ENCODE measurements at places on chromosomes 12 and 14.
A peak's percentile ranks its signal among the peaks of the same experiment; 100 is the strongest.

GRCh38 chr12:23555180-23555824 lies 394.2 kb downstream of the SOX5 start:
- DNase-seq: no peak

- DNase-seq: peak; percentile 2
Observed at GRCh38 chr12:19273482-19274330, 144.2 kb downstream of the PLEKHA5 start.

DNA sequence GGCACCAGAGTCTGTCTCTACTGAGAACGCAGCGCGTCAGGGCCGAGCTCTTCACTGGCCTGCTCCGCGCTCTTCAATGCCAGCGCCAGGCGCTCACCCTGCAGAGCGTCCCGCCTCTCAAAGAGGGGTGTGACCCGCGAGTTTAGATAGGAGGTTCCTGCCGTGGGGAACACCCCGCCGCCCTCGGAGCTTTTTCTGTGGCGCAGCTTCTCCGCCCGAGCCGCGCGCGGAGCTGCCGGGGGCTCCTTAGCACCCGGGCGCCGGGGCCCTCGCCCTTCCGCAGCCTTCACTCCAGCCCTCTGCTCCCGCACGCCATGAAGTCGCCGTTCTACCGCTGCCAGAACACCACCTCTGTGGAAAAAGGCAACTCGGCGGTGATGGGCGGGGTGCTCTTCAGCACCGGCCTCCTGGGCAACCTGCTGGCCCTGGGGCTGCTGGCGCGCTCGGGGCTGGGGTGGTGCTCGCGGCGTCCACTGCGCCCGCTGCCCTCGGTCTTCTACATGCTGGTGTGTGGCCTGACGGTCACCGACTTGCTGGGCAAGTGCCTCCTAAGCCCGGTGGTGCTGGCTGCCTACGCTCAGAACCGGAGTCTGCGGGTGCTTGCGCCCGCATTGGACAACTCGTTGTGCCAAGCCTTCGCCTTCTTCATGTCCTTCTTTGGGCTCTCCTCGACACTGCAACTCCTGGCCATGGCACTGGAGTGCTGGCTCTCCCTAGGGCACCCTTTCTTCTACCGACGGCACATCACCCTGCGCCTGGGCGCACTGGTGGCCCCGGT lies at the start of gene PTGDR:
Gene PTGDR (plus strand): TSS at position 198 of the 778 bp plus-strand sequence. CDS start 117 bp downstream, at position 315.
- DNase-seq: no peak

DNA sequence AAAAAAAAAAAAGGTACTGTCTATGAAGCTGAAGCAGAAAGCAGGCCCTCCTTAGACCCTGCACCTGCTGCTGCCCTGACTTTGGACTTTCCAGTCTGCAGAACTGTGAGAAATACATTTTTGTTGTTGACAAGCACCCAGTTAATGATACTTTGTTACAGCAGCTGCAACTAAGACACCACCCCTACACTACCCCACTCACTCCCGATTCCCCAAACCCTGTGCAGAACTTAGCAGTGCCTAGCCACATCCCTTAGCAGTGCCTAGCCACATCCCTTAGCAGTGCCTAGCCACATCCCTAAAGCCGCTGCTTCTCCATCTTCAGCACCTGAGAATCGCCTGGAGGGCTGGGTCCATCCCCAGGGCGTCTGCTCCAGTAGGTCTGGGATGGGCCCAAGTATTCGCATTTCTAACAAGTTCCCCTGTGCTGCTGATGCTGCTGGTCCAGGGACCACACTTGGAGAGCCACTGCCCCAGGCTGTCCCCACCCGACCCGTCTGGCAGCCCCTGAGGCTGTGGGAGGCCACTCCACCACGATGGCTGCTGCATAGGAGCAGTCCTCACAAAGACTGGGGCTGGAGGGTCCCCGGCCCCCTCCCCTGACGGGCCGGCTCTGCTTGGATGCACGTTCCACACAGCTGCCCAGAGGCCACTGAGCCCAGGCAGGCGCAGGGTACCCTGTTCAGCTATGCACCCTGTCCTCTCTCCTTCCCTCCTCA lies 10.8 kb upstream of the PPP1R13B start:
- no peak for DNase-seq

DNA sequence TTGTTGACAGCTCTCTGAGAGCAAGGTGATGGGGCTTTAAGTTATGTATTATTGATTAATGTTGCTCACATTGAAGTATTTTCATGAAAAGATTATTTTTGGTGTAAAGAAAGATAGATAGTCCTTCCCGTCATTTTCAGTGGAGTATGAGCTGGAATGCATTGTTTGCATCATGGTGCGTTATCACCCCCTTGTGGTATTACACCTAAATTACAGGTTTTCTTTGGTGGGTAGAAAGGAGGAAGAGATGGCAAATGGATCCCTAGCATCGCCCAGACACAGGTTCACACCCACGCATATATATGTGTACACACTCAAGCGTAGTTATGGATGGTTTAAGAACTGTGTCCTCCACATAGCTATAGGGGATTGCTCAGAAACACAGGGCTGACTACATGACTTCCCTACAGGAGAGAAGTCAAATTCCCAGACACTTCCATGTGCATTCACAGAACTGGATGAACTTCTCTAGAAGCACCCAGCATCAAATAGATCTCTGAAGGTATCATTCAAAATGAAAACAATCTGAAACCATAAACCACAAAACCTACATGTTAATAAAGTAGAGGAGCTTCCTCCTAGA lies 14.4 kb upstream of the SERPINA10 start:
- DNase-seq: no peak

DNA sequence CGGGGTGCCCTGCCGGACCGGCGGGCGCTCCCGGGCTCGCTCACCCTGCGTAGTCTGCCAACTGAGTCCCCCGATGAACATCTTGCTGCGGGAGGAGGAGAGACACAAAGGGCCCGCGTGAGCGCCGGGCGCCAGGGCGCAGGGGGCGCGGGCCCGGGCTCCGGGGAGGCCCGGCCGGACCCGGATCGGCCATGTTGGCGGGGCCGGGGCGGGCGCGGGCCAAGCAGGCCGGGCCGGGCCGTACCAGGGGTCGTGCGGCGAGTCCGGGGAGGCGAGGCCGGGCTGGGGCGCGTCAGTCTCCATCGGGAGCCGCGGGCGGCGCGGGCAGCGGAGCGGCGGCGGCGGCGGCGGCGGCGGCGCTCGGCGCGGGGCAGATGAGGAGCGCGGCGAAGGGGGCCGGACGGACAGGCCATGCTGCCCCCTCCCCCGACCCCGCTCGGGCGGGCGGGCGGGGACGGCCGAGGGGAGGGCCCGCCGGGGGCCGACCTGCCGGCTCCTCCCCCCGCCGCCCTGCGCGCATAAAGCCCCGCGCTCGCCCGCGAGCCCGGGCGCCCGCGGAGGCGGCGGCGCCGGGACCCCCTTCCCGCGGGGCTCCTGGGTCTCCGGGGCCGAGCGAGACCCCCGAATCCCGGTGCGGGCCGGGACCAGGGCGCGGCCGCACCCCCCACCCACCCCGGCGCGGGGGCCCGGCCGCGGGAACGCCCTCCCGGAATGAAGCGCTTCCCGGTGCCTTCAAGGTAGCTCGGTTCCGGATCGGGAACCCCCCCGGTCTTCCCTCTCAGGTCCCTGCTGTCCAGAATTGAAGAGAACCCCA lies at the start of gene MSI1:
Gene MSI1 (minus strand): TSS at position 376 of the 814 bp plus-strand sequence. CDS start 73 bp downstream, at position 303.
- no peak for DNase-seq

DNA sequence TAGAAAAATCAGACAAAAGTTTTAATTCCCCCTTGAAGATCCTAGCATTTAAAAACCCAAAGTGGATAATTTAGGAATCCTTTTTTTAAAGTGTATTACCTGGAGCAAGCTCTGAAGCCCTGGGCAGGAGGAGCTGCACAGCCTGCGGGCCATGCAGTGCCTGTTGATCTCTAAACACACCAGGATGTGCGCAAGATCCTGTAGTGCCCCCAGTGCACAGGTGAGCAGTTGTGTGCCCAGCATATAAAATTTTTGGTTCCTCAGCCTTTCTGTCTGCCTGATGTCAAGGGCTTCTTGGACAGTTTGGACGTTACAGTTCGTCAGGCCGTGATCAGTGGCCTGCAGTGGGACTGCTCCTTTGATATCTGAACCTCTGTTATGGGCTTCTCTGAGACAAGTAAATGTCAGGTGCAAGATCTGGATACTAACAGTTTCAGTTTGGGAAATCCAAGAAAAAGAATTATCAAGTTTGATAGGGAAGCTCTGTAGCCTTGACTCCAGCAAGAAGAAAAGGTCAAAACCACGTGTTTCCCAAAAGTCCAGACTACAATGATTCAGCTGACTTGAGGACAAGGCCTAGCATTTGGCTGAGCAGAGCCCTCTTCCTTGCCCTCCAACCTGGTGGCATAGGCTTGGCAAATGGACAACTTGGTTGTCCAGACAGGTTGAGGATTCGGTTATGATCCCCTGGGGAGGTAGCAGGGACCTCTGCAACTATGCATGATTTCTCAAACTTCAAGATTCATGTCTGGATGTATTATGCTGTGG lies 1.0 kb downstream of the ATXN7L3B start:
- DNase-seq: no peak
